Endothelial cell of umbilical vein (primary cell): ENCODE measurements at places on chromosomes 3 and 15. TPM values are rescaled to one million over a fixed set of nuclear protein-coding genes. Genes with fewer than 3 reads are reported as not detected.

DNA sequence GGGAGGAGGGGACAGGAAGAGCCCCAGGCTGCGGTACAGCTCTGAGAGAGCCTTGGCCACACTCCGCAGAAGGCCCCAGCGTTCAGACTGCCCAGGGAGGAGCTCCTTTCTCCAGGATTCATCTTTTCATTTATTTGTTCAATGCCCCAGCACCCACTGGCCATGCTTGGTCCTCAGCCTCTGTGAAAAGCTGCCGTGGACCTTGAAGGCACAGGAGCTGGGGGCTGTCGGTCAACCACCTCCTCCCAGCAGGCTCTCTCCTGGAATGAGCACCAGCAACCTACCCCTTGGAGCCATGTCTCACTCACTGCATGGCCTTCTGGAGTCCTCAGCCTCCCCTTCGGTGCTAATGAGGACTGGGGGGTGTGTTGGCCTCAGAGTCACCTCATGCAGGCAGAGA lies 21.6 kb upstream of the PRR23E start:
- no peak overlapping the region for H3K4me3 ChIP-seq
- no peaks in the 10 kb centered on the region for H3K27me3 ChIP-seq
- H3K4me1 ChIP-seq = peaks cover 5% of the 10 kb centered on the region
- DNase-seq = no peak
- H3K36me3 ChIP-seq = no peaks in the 10 kb centered on the region

DNA sequence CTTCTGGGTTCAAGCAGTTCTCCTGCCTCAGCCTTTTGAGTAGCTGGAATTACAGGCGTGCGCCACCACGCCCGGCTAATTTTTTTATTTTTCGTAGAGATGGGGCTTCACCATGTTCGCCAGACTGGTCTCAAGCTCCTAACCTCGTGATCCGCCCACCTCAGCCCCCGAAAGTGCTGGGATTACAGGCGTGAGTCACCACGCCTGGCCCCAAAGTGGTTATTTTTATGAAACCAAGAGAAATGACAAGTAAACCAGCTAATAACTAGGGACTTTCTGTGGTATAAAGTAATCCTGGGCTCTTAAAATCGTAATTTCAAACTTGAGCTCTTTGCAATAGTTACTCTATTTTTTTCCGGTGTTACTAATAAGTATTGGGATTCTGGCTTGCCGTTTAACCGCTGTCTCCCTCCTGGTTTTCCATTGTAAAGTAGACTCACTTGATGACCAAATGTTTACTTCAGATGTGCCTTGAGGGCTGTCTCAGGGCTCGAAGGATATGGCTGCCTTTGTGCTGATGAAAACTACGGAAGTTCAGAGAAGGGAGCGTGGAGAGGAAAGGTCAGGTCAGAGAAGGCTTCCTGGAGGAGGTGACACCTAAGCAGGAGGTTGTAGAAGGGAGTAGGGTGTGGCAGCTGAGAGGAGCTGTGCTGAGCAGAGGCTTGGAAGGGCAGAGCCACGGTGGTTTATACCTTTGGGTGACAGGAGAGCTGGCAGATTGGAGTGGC lies 4.2 kb downstream of the ZSCAN2 start:
- H3K4me3 ChIP-seq = no peak overlapping the region
- no peak overlapping the region for H3K27ac ChIP-seq
- H3K4me1 ChIP-seq = no peaks in the 10 kb centered on the region
- peaks cover 11% of the 10 kb centered on the region for H3K36me3 ChIP-seq
- DNase-seq = no peak

GRCh38 chr3:172324611-172325203 lies 123.5 kb downstream of the GHSR start:
- H3K4me3 ChIP-seq = no peak overlapping the region
- peaks cover 38% of the 10 kb centered on the region for H3K36me3 ChIP-seq
- no peak overlapping the region for H3K27ac ChIP-seq
- no peaks in the 10 kb centered on the region for H3K27me3 ChIP-seq

- no peak overlapping the region for H3K27ac ChIP-seq
- H3K4me1 ChIP-seq = no peaks in the 10 kb centered on the region
- H3K36me3 ChIP-seq = no peaks in the 10 kb centered on the region
- H3K27me3 ChIP-seq = peaks cover 4% of the 10 kb centered on the region
- no peak for DNase-seq
Measured at GRCh38 chr3:42369304-42369703, 41.1 kb downstream of the LYZL4 start.

DNA sequence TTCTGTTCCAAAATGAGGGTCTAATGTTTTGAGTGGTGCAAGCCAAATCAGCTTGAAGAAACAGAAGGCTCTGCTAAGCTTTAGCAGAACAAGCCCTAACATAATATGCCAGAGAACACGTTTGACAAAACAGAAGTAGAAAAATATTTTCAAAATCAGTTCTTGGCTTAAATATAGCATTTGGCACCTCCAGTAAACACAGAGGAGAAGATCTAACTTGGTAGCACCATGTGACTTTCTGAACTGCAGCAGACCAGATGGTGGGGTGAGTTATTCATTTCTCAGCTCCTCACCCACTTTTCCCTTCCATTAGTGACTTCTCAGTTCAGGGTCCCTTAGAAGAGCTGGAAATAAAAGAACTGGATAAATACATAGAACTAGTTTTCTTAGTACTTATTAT lies 395.8 kb downstream of the MAGI1 start:
- H3K27ac ChIP-seq = no peak overlapping the region
- no peak overlapping the region for H3K4me3 ChIP-seq
- no peak for DNase-seq
- no peaks in the 10 kb centered on the region for H3K36me3 ChIP-seq
- no peaks in the 10 kb centered on the region for H3K4me1 ChIP-seq
- no peaks in the 10 kb centered on the region for H3K27me3 ChIP-seq

DNA sequence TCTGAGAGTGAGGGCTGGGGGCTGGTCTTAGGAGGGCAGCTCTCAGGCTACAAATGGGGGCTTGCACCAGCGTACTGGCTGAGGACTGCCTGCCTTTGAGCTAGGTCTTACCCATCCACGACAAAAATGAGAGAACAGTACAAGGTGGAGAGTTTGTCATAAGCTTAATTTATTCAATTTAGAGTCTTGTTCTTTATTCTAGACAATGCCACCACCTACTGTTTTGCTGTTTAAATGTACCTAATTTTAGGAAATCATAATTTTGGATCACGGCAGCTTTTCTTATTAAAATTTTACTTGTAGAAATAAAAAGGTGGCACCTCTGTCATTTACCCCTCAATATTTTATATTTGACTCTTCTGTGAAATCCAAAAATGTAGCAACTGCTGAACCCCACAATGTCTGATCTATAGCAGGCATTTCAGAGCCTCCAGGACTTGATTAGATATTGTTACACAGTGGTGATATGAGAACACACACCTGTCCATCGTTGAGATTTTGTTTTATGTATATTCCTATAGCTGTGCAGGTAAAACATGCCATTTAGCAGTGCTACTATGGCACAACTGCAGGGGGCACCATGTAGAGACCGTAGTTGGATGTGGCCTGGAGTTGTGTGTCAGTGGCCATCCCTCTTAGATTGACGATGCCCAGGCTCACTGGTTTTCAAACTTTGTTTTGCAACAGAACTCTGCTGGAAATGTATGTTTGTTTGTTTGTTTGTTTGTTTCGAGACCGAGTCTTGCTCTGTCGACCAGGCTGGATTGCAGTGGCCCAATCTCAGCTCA lies 88.6 kb downstream of the SLCO3A1 start:
- H3K27me3 ChIP-seq = no peaks in the 10 kb centered on the region
- H3K4me3 ChIP-seq = no peak overlapping the region
- no peak for DNase-seq
- no peaks in the 10 kb centered on the region for H3K36me3 ChIP-seq
- no peaks in the 10 kb centered on the region for H3K4me1 ChIP-seq

- H3K27me3 ChIP-seq = no peaks in the 10 kb centered on the region
- H3K27ac ChIP-seq = no peak overlapping the region
- no peak for DNase-seq
- H3K4me1 ChIP-seq = peaks cover 13% of the 10 kb centered on the region
Measured at GRCh38 chr3:171093462-171093861, 66.9 kb upstream of the SLC2A2 start.

DNA sequence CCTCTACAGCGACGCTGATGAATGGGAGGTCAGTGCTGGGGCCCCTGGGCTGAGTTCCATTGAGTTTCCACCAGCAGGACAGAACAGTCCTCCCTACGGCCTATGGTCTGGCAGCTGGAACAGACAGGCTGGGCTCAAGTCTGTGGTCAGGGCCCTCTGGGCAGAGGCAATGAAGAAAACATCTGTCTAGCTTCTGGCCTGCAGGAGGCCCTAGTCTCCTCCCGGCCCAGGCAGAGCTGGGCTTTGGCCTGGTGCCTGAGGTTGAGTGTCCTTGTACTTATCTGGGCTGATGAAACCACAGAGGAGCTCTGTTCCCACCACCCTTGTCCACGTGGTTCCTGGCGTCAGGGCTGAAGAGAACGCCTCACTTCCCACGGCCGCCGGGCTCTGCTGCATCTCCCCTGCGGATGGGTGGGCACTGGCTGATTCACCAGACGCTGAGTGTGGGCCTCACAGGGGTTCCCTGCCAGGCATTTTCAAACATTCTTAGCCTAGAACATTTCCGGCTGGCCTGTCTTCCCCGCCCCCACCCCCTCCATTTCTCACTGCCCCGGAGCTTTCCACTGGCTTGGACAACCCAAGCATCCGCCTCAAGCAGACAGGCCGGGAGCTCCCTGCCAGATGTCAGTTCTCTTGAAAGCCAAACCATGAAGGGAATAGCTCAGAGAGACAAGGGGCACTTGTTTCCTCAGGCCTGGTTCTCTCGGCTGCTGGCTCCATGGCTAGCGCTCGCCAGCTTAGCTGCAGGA lies 20.3 kb downstream of the PPCDC start:
- H3K4me1 ChIP-seq = peaks cover 34% of the 10 kb centered on the region
- peak; percentile 97 for DNase-seq
- no peak overlapping the region for H3K4me3 ChIP-seq
- H3K27me3 ChIP-seq = no peaks in the 10 kb centered on the region
- peak overlapping the region; percentile 85 for H3K27ac ChIP-seq

DNA sequence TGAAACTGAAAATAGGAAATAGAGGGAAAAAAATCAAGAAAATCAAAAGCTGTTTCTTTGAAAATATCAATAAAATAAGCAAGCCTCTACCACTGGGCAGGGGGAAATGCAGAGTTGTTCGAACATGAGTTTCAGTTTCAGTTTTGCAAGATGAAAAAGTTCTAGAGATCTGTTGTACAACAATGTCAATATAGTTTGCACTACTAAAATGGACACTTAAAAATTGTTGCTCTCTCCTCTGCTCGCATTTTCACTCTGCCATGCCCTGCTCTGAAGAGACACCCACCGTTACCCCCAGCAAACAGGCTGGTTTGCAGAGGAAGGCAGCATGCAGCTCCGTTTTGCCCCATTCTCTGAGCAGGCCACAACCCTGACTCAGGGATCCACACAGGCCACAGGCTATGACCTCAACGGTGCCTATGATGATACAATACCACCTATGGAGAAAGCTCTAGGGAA lies 64.5 kb downstream of the ZNF148 start:
- DNase-seq = no peak
- no peak overlapping the region for H3K4me3 ChIP-seq
- peaks cover 7% of the 10 kb centered on the region for H3K36me3 ChIP-seq
- H3K4me1 ChIP-seq = peaks cover 3% of the 10 kb centered on the region

DNA sequence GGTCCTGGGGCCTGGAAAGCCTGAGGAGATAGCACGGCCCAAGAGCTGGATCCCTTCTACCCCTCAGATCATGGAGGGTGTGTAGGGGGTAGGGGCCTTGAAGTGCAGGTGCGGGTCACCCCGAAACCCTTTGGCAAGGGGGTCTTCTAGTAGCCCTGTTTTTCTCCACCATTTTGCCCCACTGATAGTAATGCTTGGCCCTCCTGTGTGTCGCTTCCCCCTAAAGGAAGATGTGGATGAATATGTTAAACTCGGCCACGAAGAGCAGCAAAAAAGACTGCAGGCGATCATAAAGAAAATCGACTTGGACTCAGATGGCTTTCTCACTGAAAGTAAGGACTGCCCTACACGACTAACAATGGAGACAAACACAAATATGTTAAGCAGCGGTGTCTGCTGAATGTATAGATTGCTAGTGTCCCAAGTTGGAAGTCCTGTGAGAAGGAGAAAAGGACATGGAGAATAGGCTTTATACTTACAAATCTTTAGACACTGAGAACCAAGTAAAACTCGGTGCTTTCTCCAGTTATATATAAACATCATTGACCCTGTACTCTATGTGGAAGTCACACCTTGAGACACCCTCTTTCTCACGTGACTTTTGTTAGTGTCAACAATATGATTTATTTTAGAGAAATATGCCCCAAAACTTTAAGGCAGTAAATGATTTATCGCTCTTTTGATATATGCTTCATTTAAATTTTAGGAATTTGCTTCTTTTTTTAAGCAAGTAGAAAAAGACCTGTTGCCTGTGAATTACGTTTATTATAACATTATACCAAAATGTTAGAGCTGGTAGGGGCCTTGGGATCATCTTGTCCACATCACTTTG lies 802 bp downstream of the RCN2 start:
- peaks cover 8% of the 10 kb centered on the region for H3K36me3 ChIP-seq
- peaks cover 10% of the 10 kb centered on the region for H3K4me1 ChIP-seq
- peak overlapping the region; percentile 82 for H3K4me3 ChIP-seq
- H3K27ac ChIP-seq = peak overlapping the region; percentile 60
- peak; percentile 50 for DNase-seq

DNA sequence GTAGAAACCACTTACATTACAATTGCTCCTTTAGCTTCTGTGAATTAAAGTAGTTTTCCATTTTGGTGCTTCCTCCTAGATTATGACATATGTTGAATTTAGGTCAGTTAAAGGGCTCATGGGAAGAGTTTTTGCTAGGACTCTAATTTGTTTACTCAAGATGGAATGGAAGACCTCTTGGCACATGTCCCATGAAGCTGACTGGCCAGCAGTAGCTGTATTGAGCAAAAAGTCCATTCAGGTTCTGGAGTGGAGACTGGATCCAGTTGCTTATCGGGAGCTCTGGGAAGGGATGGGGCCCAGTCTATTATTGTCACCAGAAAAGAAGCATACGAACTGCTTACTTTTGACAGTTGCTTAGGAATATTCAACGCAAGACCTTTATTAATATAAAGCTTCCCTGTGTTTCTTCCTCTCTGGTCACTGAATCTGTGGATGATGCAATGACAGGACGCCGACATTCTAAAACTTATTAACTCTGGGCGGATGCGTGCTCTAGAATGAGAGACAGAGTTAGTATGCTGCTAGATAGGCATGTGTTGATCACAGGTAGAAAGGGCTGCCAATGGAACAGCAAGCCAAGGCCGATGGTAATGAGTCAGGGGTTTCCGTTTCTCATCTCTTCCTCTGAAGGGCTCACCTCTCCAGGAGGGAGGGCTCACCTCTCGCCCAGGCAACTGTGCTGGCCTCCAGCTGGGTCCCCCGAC lies 155.8 kb downstream of the NR1D2 start:
- H3K36me3 ChIP-seq = no peaks in the 10 kb centered on the region
- no peaks in the 10 kb centered on the region for H3K27me3 ChIP-seq
- H3K4me1 ChIP-seq = no peaks in the 10 kb centered on the region
- no peak for DNase-seq

- H3K27me3 ChIP-seq = no peaks in the 10 kb centered on the region
- no peak for DNase-seq
- no peaks in the 10 kb centered on the region for H3K4me1 ChIP-seq
Measured at GRCh38 chr3:187725653-187726370, 19.5 kb downstream of the BCL6 start.

The MORC1 gene
- polyA plus RNA-seq = not detected in 2 replicates

The CCR9 gene
- not detected in 2 replicates for polyA plus RNA-seq

The ACSBG1 gene
- not detected in 2 replicates for polyA plus RNA-seq

The CCR4 gene
- polyA plus RNA-seq = not detected in 2 replicates

The BOC gene
- 0.07 and 0.10 TPM in 2 replicates for polyA plus RNA-seq

The PCOLCE2 gene
- not detected in 2 replicates for polyA plus RNA-seq

The KCNAB1 gene
- 0.05 and 0.21 TPM in 2 replicates for polyA plus RNA-seq

The ZNF385D gene
- not detected in 2 replicates for polyA plus RNA-seq

The OSTN gene
- not detected in 2 replicates for polyA plus RNA-seq

The GASK1A gene
- 0.04 TPM in 1 of 2 replicates, not detected in the other for polyA plus RNA-seq

The GOLGA8J gene
- not detected in 2 replicates for polyA plus RNA-seq

The HDAC11 gene
- 6.8 and 8.3 TPM in 2 replicates for polyA plus RNA-seq

The FBXW12 gene
- not detected in 2 replicates for polyA plus RNA-seq
